ENCODE measurements at places on chromosomes 1 and 21. TPM values are rescaled to one million over a fixed set of nuclear protein-coding genes. Genes with fewer than 3 reads are reported as not detected.

Gene TNFRSF8
- 0.19 TPM for total RNA-seq

Gene TGFB2
- 7.7 TPM for total RNA-seq

Gene PCP4
- total RNA-seq = not detected

Gene HLX
- total RNA-seq = 2.4 TPM

Gene CIART
- 5.1 TPM for total RNA-seq

Gene PLA2G2A
- total RNA-seq = not detected

Gene VWA5B1
- total RNA-seq = not detected

Gene EYA3
- total RNA-seq = 14.3 TPM

Gene RBM11
- total RNA-seq = not detected

Gene CBR3
- 16.5 TPM for total RNA-seq

Gene GJA5
- total RNA-seq = not detected

Gene AUNIP
- 9.7 TPM for total RNA-seq

Gene KRTAP19-3
- not detected for total RNA-seq

Gene GBP3
- total RNA-seq = 67.6 TPM

Gene TAS1R1
- 1.2 TPM for total RNA-seq

Gene RYR2
- total RNA-seq = 0.06 TPM
